ENCODE measurements at places on chromosomes 3 and 15.

DNA sequence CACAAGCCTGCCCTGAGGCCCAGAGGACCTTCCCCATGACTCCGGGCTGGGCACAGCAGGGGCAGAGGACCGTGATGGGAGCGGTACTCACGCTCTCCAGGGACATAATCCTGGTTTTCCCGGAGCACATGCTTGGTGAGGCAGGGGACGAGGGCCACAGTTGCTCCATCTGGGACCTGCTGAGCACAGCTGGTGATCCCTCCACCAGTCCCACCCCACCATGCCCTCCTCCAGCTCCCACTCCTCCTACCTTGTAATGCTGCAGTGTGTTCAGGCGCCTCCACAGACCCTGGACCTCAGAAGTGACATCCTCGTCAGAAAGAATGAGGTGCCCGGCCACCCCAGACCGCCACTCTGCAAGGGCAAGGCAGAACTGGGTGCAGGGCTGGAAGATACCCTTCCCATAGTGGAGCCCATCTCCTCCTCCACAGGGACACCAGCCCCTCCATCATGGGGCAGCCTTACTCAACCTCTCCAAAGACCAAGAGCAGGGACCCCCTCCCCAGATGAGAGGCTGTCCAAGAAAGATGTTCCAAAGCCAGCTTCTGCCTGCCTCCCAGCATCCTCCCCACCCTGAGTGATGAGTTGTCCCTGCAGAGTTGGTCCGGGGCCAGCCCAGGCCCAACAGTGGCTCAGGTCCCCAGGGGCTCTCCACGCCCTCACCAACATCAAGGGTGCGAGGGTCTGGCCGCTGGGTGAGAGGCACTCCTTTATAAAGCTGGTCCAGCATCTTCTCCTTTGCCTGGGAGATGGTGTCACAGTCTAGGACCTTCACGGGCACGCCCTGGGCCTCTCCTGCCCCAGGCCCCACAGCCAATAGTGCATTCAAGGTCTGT, 19.5 kb downstream of the PLXNB1 start:
- DNase-seq = no peak

DNA sequence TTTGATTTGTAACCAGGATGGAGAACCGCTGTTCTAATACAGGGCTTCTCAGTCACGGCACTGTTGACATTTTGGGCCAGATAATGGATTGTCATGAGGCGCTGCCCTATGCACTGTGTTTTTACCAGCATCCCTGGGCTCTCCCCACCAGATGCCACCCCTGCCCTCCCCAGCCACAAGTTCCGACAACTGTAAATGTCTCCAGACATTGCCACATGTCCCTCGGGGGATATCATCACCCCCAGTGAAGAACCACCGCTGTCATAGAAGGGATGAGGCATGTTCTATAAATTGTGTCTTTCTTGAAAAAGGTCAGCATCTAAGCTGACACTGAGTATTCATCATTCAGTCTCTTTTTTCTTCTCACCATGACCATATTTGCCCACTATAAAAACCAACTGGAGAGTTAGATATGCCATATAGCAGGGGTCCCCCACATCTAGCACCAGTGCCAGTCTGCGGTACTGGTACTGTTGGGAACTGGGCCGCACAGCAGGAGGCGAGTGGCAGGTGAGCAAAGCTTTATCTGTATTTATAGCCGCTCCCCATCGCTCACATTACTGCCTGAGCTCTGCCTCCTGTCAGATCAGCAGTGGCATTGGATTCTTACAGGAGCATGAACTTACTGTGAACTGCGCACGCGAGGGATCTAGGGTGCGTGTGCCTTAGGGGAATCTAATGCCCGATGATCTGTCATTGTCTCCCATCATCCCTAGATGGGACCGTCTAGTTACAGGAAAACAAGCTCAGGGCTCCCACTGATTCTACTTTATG, 260.5 kb upstream of the ST8SIA2 start:
- DNase-seq = no peak

- no peak for DNase-seq
These were observed 162.6 kb downstream of the KLF13 start for GRCh38 chr15:31489281-31489680.

- DNase-seq = peak; percentile 33
These were observed at the start of gene ZBTB38 for GRCh38 chr3:141368062-141368924. TSS of gene ZBTB38 (plus strand) at chr3:141368504. CDS start at chr3:141442389, 73,885 bp downstream.

DNA sequence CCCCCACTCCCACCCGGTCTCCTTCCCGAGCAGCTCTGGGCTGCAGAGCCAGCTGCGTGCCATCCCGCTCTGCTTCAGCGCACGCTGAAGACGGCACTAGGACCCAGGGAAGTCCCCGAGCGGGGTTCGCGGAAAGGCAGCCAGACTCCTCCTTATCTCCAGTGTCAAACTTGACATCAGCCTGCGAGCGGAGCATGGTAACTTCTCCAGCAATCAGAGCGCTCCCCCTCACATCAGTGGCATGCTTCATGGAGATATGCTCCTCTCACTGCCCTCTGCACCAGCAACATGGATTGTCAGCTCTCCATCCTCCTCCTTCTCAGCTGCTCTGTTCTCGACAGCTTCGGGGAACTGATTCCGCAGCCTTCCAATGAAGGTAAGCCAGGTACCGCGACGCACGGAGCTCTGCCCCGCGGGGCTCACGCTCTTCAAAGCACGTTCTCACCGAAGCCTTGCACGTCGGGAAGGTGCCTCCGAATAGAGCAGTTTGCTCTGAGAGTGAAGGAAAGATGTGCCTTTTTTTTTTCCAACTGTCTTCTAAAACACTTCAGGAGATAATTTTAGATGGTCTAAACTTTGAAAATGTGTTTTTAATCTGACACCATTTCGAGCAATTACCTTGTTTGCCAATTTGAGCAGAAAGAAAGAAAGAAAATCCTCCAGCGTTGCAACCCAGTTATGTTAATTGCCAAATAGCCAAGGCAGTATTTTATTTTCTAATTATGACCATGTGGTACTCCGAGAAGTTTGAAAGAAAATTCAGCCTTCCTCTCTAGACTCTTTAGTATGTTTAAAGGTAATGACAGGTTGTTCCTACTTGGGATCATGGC, at the start of gene EPHA3:
EPHA3 (plus strand) TSS at position 161 of the 830 bp plus-strand sequence; CDS start at position 289, 128 bp downstream.
- peak; percentile 94 for DNase-seq

GRCh38 chr15:70049701-70050301, 47.9 kb downstream of the TLE3 start:
- DNase-seq = no peak

- no peak for DNase-seq
These were observed 40.2 kb downstream of the SMAD6 start for GRCh38 chr15:66742286-66742685.

DNA sequence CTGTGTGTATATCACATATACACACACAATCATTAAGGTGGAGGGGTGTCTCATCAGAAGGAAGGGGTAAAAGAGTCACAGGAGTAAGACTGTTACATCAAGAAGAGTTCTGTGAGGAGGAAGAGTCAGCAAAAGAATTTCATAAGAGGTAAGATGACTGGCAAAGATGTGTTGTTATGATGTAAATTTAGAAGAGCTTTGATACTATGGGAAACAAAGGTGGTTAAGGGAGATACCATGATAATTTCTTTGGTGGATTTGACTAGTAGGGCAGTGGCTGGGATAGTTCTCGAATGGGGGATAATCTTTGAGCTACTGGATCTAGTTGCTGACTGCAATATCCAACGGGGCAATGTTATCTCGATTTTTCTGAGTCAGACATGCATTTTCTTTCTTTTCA, 61.6 kb downstream of the STAG1 start:
- DNase-seq = no peak

DNA sequence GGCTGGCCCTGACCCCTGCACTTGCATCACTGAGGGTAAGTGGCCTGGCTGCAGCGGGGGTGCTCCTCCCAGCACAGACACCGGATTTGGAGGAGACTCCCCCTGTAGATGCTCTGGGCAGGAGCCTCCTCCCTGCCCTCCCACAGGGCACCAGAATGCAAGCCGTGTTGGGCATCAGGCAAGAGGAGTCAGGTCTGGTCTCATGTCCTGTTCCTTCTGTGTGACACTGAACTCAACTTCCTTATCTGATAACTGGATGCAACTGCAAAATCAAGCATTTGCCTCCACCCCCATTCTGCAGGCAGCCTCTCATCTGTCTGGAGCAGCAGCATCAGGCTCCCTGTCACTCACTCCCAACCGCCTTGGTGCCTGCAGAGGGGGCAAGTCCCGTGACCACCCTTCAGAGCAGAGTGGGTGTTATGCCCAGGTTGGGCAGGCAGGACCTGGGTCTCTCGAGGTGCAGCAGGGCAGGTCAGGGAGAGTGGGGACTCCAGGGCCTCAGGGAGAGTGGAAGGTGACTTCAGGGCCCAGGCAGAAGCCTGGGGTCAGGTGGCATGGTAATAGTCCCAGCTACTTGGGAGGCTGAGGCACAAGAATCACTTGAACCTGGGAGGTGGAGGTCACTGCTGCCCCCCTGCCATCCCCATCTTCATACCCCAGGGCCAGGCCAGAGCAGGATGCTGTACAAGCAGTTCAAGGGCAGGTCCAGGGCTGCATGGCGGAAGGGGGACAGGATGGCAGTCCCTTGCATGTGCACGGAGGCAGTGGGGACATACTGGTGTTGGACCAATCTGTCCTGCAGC, 10.5 kb upstream of the RPL29 start:
- no peak for DNase-seq

DNA sequence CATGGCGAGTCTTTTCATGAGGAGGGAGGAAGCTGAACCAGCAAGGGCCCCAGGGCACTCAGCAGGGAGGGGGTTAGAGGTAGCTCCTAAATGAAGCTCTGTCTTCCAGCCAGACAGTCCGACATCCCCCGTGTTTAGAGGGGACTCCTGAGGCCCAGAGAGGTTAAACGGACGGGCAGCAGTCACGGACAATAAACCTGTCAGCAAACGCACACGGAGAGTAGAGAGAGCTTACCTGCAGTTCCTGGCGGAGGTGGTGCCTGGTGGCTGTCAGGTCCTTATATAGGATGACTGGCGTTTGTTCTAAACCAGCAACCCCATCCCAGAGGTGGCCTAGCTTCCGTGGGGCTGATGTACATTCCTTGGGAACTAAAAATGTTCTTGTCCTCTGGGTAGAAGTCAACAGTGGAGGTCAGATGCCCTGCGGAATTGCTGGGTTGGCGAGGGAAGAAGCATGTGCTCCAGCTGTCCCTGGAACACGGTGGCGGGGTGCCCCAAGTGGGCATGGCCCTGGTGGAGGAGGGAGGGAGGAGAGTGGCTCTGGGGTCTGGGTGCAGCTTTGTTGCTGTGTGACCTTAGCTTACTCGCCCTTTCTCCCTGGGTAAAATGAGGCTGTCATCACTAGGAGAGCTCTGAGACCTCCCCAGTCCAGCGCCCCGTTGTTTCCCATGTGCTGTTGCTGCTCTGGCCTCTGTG, 2.1 kb downstream of the GHRL start:
- DNase-seq = no peak

DNA sequence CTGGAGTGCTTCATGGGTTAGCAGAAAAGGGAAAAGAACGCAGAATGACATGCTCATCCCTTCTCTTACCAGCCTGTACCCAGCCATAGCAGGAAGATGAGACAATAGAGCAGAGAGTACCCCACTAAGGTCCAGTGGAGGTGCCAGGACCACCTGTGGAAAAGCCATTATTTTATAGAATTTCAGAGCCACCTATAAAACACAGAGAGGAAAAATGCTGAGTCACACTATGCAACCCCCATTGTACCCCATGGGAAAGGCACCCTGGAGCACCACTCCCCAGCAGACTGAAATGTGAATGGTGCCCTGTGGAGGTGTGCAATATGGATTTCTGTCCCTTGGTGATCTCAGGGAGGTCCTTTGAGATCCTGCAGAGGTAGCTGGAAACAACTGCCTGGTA, 97.2 kb downstream of the HES1 start:
- no peak for DNase-seq

DNA sequence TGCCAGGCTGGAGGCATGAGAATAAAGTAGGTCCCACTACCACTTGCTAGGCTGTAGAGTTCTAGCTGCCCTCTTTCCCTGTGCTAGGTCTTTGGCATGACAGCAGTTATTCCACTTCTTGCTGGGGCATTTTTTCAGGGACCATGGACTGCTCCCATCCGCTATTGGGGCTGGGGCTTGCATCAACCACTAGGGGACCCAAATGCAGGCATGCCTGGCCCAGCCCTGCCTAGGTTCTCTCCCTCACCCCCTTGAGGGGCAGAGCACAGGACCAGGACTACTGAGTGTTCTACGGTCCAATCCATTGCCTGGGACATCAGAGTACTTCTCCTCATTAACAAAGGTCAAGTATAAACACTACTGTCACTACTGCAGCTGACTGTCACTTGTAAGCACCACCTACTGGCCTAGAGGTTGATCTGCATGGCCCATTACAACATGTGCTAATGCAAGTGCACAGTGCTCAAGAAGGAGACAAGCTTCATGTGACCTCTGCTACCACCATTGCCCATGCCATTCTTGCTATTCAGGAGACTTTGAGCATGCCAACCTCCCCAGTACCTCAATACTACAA, 270.5 kb downstream of the MBNL1 start:
- no peak for DNase-seq

DNA sequence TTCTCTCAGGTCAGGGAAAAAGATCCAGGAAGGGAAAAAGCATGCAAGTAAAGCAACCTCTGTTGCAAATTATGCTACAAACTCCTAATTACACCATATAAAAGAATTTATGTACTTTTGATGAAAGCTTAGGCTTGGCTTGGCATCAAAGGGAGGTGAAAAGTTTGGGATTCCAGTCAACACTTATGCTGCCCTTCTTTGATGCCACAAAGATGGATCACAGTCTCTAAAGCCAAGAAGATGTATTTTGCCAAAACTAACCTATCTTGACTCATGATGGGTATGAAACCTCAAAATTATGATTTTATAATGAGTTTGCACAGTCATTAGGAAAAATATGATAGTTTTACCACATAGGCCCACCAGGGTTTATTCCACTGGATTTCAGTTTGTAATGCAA, 101.0 kb upstream of the CCDC80 start:
- DNase-seq = no peak

- no peak for DNase-seq
These were observed 5.1 kb downstream of the SPATA12 start for GRCh38 chr3:57065588-57065987.

GRCh38 chr3:14431917-14432834, 29.8 kb downstream of the SLC6A6 start:
- DNase-seq = no peak

DNA sequence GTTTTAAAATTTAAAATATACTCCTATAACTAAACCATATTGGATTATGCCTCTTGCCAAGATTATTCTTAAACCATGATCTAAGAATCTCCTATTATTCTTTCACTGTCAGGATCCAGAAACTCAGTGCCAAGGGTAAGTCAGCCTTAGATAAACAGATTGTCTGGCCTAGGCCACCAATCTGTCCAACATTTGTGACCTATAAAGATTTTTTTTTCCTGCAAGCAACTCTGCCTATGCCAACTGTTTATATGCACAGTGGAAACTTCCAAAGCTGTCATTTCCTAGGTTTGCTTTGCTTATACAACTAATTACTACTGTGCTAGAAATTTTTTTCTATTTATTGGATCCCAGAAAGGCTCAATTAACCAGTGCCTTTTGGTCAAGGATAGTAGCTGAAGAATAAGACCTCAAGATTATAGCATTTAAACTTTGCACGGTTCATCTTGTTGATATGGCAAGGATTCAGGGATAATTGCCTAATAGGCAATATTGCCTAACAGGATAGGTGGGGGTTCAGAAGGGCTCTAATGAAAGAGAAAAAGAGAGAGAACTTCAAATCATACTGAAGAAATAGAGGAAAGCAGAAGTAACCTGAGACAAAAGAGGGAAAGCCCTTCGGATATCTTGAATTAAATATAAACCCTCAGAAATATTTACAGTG, 22.8 kb downstream of the GAP43 start:
- peak; percentile 46 for DNase-seq
